Upper lobe of left lung (tissue), 6 donors: ENCODE measurements at places on chromosomes 4 and X.

DNA sequence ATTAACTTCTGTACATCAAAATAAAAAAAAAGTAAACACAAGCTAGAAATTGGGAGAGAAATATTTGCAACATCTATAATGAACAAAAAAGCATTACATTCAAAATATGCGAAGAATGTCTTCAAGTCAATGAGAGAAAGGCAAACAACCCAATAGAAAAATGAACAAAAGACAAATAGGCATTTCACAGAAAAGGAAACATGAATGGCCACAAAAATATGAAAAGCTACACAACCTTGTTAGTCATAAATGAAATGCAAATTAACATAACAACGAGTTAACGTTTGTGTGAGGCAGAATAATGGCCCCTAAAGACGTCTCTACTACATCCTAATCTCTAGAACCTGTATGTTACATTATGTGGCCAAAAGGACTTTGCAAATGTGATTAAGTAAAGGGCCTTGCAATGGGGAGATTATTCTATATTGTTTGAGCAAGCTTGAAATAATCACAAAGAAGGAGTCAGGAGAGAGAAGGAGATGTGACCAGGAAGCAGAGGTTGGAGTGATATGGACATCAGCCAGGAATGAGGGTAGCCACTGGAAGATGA is 86.8 kb downstream of the WDFY3 start:
- no peak for DNase-seq

- peak; percentile 18 for DNase-seq
These were observed 3.3 kb upstream of the HAUS3 start for GRCh38 chr4:2245057-2245786.

- DNase-seq, result no peak
These were observed 11.4 kb upstream of the NYX start for GRCh38 chrX:41435708-41436107.

DNA sequence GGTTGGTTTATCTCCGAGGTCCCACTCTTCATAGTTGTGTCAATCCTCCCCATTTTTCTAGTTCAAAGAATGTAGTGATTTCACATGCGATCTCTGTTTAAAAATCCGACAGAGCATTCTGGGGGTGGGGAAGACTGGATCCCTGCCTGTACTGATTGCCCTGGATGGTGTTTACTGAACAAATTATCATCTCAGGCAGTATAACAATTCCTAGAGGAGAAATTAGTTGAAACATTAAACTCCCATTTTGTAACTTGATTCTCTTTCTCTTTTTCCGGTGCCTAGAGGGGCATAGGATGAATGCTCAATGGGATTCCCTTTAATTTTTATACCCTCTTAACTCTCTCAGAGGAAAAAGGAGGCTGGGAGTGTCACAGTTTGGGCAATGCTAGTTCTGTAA is 10.0 kb upstream of the CWH43 start:
- no peak for DNase-seq

DNA sequence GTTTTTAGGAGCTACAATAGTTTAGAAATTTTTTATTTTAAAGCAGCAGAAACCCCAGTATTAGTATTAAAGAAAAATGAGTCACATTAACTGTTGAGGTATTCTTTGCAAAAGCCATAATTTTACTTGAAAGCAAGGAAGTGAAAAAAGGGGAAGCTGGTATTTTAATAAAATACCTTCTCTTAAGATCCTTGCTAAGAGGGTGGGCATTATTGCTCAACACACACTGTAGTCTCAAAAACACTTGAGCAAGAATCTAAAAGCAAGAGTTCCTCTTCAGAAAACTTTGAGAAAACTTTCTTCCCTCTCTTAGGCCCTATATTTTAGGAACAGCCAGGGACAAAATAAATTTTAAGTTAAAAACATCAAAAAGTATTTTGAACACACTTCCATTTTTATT is 259.4 kb upstream of the DIAPH2 start:
- no peak for DNase-seq

GRCh38 chr4:189046642-189047041 is 894.0 kb upstream of the FRG1 start:
- no peak for DNase-seq

- DNase-seq, result no peak
These were observed 40.2 kb upstream of the TET2 start for GRCh38 chr4:105106426-105106825.

DNA sequence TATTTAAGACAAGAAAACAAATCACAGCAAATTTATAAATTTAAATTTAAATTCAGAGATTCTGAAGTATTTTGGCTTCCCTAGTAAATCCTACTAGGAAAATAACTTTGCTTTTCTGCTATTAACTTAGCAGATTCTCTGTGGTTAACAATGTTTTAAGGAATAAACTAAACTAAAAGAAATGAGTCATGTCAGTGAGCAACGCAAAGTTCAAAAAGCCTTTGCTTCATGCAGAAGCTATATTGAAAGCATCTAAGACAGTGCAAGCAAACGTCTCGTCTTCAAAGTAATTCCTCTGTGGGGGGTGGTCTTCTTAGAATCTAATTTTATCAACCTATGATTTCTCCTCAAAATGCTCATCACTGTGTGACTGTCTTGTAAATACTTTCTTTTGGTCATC is 30.1 kb downstream of the GABRB1 start:
- DNase-seq, result no peak

GRCh38 chrX:56987741-56988140 is 7.6 kb downstream of the SPIN3 start:
- DNase-seq, result no peak

DNA sequence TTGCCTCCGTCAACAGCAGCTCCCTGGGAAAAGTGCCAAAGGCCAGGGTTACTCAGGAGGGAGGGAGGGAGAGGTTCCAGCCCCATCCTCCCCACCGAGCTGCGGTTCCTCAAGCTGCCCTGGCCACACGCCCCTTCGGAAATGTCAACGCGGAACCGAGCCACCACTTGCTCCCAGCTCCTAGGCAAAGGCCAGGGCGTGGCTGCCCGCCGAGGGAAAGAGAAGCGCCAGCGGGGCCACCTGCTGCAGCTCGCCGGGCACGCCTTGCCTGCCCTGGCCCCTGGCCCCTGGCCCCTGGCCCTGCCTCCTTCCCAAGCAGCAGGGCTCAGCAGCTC is 15.3 kb downstream of the SLC6A8 start:
- DNase-seq, result peak; percentile 63

GRCh38 chrX:1093121-1093520 is 119.3 kb downstream of the CRLF2 start:
- DNase-seq, result no peak

GRCh38 chrX:40173143-40174000 is 75.6 kb upstream of the BCOR start:
- no peak for DNase-seq

DNA sequence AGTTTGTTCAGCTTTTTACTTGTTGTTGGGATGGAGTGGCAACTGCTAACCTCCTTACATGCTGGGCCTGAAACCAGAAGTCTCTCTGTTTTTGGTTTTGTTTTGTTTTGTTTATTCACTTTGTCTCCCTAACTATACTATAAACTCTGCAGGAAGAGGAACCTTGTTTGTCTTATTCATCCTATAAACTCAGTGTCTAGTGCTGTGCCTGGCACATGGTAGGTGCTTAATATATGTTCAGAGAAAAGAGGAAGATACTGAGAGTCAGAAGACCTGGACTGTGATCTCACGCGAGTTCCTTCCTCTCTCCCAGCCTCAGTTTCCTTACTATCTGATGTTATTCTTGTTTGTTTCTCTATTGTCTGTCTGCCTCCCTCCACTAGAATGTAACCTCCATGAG is 71.3 kb downstream of the PRPS1 start:
- DNase-seq, result no peak
